Thyroid gland (tissue), 4 donors: ENCODE measurements at places on chromosomes 2 and 18.
A peak's percentile ranks its signal among the peaks of the same experiment; 100 is the strongest.

DNA sequence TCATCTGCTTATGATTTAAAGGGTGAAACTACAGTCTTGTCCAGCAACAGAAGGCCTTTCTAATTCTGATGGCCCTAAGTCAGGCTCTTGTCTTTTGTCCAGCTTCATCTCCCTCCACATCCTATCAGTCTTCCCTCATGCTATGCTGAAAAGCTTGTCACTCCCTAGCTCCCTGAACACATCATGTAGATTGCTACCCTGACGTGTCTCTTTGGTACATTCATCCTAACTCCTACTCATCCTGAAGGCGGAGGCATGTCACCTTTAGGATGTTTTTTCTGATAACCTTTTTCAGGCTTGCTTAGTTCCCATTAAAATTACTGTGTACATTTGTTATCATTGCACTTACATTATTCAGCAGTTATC is 78.4 kb upstream of the ARL5A start:
- no peak overlapping the region for H3K4me3 ChIP-seq
- peaks cover 5% of the 10 kb centered on the region for H3K4me1 ChIP-seq
- no peak for DNase-seq

DNA sequence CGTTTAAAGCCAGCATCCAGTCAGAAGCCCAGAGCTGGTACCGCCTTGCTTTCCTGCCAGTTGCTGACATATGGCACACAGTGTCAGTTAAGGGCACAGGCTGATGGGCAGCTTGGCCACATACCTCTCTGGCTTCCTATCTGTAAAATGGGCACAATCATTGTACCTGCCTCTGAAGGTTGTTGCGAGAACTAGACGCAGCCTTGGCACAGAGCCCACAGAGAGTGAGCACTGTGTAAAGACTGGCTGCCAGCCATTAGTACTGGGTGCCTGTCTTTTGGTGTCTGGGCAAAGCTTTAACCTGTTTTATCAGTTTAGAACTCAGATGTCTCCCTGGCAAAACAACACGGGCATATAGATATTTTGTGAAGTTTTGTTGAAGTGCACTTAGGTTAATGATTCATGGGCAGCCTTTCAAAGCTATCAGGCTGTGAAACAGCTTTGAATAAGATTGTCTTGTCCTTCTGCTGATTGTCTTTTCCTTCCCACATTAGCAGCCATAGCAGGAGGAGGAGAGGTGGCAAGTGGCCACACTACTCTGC is 269.5 kb downstream of the NEDD4L start:
- H3K4me3 ChIP-seq, result no peak overlapping the region
- H3K36me3 ChIP-seq, result no peaks in the 10 kb centered on the region
- peak; percentile 58 for DNase-seq
- H3K27ac ChIP-seq, result no peak overlapping the region
- H3K27me3 ChIP-seq, result no peaks in the 10 kb centered on the region

DNA sequence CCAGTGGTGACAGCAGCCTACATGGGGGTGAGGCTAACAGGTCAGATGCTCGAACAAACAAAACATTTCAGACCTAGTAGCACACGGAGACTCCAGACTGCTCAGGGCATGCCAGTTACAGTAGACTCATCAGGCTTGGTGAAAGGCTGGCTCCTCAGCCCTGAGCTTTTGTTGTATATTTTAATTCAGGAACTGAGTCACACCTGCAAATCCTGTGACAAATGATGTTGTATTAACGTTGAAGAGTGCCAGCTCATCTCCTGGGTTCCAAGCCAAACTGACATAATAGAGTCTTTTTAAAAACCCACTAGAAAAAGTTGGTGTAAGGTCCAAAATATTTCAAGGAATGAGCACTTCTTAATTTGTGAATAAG is 65.3 kb downstream of the C1D start:
- H3K4me3 ChIP-seq, result no peak overlapping the region
- no peak overlapping the region for H3K27ac ChIP-seq
- H3K36me3 ChIP-seq, result no peaks in the 10 kb centered on the region
- DNase-seq, result no peak
- no peaks in the 10 kb centered on the region for H3K27me3 ChIP-seq

- H3K4me1 ChIP-seq, result no peaks in the 10 kb centered on the region
- DNase-seq, result no peak
- H3K27me3 ChIP-seq, result no peaks in the 10 kb centered on the region
- H3K36me3 ChIP-seq, result no peaks in the 10 kb centered on the region
Measured at GRCh38 chr2:129827311-129828090, 152.0 kb upstream of the RAB6C start.

GRCh38 chr2:240246173-240246820 is 105.8 kb upstream of the OTOS start:
- H3K36me3 ChIP-seq, result no peaks in the 10 kb centered on the region
- H3K4me1 ChIP-seq, result no peaks in the 10 kb centered on the region
- H3K27me3 ChIP-seq, result no peaks in the 10 kb centered on the region
- DNase-seq, result no peak
- H3K27ac ChIP-seq, result no peak overlapping the region
- no peak overlapping the region for H3K4me3 ChIP-seq

- no peaks in the 10 kb centered on the region for H3K36me3 ChIP-seq
- H3K4me1 ChIP-seq, result no peaks in the 10 kb centered on the region
- DNase-seq, result no peak
- H3K27me3 ChIP-seq, result no peaks in the 10 kb centered on the region
- H3K4me3 ChIP-seq, result no peak overlapping the region
Measured at GRCh38 chr2:1611886-1612285, 132.4 kb downstream of the PXDN start.
